ENCODE measurements at places on chromosomes 3 and 15. TPM values are rescaled to one million over a fixed set of nuclear protein-coding genes. Genes with fewer than 3 reads are reported as not detected.

The CRYGS gene
- total RNA-seq = 1.7 TPM

DNA sequence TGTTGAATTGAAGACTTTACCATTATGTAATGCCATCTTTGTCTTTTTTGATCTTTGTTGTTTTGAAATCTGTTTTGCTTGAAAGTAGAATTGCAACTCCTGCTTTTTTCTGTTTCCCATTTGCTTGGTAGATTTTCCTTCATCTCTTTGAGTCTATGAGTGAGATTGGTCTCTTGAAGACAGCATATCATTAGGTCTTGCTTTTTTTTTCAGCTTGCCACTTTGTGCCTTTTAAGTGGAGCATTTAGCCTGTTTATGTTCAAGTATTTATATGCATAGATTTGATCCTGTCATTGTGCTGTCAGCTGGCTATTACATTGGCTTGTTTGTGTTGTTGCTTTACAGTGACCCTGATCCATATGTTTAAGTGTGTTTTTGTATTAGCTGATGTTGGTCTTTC, 131.8 kb downstream of the ZIC1 start:
- no peak for DNase-seq

DNA sequence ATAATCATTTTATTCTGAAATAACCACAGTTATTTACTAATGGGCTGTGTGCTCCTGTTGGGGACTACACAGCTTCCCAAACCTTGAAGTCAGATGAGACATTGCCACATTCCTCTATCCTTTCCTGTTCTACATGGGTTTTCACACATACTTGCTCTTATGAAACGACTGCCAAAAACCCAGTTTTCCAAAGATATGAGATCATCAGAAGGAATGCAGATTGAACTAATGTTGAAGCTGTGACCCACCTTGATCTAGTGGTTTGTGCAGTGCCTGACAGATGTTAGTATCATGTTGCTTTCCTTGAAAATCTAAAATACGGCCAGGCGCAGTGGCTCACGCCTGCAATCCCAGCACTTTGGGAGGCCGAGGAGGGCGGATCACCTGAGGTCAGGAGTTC, 144.6 kb downstream of the VGLL4 start:
- no peak for DNase-seq

The TP63 gene
- not detected for total RNA-seq

DNA sequence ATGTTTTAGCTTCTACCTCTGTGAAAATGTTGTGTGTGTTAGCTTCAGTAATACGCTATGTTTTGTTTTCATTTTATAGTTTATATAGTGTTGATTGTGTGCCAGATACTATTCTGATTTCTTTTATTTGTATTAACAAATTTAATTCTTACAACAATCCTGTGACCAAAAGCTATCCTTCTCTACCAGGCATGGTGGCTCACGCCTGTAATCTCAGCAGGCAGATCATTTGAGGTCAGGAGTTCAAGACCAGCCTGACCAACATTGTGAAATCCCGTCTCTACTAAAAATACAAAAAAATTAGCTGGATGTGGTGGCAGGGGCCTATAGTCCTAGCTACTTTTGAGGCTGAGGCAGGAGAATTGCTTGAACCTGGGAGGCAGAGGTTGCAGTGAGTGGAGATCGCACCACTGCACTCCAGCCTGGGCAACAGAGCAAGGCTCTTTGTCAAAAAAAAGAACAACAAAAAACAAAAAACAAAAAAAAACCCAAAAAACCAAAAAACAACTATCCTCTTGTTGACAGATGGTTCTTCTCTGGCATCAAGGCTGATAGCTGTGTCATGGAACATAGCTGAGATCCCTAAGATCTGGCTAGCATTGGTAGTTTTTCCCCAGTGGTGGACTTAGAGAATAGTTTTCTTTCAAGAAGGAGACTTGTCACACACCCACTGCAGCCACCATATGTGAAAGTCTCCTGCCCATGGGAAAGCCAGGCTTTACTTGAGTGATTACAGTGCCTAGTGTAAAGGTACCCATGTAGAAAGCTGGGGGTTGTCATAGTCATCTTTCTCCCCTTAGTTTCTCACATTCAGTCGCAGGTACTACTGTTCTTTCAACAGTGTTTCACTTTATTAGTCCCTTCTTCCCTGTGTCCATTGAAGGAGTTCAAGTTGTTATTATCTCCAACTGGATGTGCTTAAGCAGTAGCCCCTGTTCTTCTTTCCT, 116.5 kb downstream of the UBE2E2 start:
- no peak for DNase-seq

- DNase-seq = peak; percentile 66
These were observed 1.9 kb downstream of the AEN start for GRCh38 chr15:88623061-88623460.

GRCh38 chr3:10672422-10672821, 143.6 kb upstream of the SLC6A11 start:
- DNase-seq = no peak

- no peak for DNase-seq
These were observed 753.5 kb upstream of the NECTIN3 start for GRCh38 chr3:110318108-110318507.

The A4GNT gene
- total RNA-seq = not detected

GRCh38 chr3:152259468-152259867, 9.3 kb upstream of the MBNL1 start:
- no peak for DNase-seq

- no peak for DNase-seq
These were observed 194.4 kb downstream of the ARRDC4 start for GRCh38 chr15:98154863-98155262.

The NPAP1 gene
- not detected for total RNA-seq

DNA sequence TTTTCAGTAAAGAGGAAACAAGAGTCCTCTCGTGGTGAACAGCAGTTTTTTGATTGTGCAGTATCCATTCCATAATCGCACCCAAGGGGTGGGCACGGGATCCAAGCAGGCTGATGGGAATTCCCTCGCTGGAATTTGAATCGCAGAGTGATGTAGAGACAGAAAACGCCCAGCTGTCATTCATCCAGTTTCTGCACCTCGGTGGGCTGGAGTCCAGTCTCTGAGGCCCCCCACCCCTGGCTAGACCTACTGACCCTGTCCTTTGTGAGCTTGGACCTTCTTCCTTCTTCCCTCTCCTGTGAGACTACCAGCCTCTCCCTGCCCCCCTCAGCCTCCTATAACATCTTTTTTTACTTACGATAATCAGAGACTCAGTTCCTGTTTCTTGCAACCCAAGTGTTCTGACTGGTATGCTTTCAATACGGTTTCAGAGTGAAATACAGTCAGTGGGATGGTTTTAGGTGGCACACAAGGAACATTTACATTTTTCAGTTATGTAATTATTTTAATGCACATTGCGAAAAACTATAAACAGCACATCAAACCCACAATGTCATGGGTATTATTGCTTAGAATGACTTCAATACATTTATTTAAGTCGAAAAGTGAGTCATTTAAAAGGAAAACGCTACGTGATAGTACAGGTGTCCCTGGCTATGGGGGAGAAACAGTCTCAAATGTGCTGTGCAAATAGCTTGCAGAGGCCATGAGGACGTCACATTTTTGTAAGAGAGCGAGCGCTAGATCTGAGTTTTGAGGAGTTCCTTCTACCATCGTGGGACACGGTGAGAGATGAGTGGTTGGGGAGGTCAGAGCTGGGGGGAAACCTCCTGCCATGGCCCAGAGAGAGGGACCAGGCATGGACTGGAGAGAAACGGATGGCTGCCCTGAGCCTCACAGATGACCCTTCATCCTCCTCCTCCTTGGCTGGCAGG, 37.5 kb upstream of the CHST2 start:
- DNase-seq = no peak

DNA sequence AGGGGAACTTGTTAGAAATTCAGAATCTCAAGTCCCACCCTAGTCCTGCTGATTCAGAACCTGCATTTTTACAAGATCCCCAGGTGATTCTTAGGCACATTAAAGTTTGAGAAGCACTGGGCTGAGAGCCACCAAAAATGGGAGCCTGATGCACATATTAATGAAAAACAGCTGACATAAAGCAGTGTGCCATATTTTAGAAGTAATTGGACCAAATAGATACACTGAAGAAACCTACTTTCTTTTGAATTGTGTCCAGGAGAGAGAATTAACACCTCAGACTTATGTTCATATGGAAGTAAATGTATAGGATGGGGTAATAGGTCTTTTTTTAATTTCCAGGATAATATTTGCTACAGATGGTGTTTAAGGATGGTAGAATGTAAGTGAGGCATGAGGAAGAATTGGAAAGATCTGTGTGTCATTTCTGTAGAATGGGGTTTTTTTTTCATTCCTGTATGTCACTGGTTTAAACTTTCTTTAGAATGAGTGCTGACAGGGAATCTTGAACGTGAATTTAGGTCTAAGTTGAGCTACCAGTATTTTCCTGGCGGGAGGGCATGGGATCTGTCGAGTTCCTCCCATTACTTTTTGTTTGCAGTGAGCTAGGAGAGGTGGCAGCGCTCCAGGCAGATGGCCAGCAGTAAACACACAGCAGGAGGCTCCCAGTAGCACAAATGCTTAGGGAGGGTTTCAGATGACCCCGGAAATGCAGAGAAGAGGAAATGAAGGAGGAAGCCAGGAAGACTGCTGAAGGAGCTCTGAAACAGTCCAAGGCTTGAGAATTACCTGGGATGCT, 185.6 kb downstream of the PLCL2 start:
- no peak for DNase-seq

DNA sequence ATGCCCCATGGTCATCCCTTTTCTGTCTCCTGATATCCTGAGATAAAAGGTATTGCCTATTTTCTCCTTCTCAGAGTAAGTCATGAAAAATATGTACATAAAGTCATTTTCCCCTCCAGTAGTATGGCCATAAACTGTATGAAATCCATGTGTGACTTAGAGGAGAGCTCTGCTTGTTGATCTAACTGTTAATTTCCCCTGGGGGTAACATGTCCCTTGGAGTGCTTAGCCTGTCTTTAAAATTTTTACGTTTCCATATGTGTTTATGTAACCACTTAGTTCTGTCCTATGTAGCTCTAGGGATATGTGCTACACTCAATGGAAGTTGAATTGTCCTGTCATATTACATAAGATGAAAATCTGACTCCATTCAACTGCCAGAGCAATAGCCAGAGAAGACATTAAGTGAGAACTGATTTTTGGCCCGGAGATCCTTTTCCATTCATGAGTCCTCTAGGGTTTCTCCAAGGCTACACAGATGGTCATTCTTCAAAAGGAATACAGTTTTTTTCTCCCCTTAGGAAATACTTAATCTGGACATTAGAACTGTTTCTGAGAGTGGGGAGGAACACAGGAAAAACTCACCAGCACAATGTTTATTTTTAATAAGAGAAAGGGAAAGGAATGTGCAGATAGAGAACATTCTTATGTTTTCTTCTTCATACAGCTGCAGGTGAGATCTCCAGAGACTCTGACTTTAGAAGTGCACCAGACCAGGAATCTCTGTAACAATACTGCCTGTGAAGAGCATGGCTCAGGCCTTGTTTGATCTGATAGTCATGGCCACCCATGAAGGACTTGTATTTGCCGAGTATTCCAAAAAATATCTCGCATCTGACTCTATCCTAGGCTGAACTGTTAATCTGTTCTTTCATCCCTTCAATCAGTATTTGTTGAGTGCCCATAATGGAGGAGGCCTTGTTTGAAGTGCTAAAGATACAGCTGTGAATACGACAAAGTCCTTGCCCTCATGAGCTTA, 29.8 kb upstream of the CLRN1 start:
- no peak for DNase-seq

DNA sequence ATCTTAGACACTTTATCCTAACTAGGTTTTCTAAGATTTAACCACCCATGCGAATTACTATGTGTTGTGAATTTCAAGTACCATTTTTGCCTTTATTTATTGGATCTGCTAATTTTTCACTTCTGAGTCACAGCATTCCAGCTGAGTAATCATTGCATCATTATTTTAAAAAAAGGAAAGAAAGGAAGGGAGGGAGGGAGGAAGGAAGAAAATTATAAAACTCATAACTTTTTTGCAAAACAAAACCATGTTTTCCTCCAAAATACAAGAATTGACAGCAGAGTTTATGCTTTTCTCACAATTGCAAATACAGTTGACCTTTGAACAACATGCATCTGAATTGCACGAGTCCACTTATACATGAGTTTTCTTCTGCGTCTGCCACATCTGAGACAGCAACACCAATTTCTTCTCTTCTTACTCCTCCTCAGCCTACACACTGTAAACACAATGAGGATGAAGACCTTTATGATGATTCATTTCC, 651.4 kb upstream of the NECTIN3 start:
- DNase-seq = no peak

DNA sequence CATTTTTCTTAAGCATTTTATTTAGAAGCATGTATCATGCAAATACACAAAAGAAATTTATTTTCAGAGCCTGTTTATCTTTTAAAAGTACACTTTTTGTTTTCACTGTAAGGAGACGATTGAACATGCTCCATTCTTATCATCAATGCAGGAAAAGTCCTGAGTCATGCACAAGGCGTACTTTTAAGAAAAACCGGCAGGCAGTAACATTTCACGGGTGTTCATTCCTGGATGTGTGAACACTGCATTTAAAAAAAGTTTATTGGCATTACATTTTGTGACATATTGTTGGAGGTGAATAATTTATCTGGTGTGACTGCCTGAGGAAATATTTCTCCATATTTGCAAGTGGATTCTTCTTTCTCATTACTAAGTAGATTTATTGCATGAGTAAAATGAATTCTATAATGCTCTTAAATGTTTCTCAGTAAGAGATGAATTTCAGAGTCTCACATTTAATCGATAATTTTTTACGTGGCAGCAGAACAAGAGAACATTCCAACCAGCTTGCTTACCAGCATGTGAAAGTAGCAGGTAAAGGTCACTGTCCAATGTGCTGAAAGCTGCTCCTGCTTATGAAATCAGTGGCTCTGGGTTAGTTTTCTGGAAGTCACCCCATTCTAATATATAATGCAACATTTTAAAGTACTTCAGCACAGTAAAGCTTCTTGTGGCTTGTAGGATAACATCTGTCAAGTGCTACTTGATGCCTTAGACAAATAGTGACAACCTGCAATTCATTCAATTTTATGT, 87.0 kb downstream of the SV2B start:
- DNase-seq = no peak

The TUSC7 gene
- total RNA-seq = not detected

- no peak for DNase-seq
These were observed 165.3 kb downstream of the FMN1 start for GRCh38 chr15:33029109-33029652.

- no peak for DNase-seq
These were observed 79.8 kb upstream of the GRM7 start for GRCh38 chr3:6781092-6781491.

- DNase-seq = no peak
These were observed 16.2 kb downstream of the ACAD11 start for GRCh38 chr3:132643366-132643765.

DNA sequence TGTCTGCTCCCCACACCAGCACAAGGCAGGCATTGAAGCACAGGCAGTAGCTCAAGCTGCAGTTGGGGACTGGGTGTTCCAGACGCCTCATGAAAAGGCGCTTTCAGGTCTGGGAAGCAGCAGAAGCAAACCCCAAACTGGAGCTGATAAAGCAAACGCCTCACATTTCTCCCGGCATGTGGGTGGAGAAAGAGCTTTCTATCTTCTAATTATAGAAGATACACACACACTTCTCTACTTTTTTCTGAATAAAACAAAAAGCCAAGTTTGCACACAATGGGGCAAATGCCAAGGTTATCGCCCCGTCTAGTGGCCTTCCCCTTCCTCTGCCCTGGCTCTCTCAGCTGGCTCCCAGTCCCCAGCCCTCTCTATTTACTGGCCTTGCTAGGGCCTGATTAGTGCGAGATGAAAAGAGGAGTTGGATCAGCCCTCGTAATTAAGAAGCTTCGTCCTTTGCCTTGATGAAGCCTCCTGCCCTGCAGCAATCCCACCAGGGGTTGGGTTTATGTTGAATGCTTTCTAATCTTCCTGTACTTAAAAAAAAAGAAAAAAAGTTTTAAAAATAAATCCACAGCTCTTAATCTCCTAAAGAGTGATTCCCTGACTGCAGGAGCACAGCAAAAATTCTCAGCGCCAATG, 120.2 kb downstream of the MEGF11 start:
- DNase-seq = no peak

The TMEM212 gene
- not detected for total RNA-seq

GRCh38 chr3:134643150-134643675, 7.6 kb downstream of the KY start:
- no peak for DNase-seq
